ENCODE measurements at places on chromosomes 4 and X.

DNA sequence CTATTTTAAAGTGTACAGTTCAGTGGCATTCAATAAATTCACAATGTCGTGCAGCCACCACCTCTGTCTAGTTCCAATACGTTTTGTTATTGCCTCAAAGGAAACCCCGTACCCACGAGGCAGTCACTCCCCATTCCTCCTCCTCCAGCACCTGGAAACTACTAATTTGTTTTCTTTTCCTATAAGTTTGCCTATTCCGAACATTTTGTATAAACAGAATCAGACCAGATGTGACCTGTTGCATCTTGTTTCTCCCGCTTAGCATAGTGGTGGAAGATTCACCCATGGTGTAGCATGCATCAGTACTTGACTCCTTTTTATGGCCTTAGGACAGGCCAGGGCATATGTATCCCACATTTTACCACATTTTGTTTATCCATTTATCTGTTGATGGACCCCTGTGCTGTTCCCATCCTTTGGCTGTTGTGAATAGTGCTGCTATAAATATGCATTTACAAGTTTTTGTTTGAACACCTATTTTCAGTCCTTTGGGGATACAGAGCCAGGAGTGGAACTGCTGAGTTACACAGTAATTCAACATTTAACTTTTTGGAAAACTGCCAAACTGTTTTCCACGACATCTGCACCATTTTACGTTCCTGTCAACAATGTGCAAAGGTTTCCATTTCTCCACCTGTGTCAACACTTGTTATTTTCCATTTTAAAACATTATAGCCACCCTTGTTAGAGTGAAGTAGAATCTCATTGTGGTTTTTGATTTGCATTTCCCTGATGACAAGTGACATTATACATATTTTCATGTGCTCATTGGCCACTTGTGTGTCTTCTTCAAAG lies 57.8 kb upstream of the STX18 start:
- no peak for DNase-seq

GRCh38 chr4:70844180-70844579 lies 4.5 kb upstream of the GRSF1 start:
- DNase-seq = no peak

DNA sequence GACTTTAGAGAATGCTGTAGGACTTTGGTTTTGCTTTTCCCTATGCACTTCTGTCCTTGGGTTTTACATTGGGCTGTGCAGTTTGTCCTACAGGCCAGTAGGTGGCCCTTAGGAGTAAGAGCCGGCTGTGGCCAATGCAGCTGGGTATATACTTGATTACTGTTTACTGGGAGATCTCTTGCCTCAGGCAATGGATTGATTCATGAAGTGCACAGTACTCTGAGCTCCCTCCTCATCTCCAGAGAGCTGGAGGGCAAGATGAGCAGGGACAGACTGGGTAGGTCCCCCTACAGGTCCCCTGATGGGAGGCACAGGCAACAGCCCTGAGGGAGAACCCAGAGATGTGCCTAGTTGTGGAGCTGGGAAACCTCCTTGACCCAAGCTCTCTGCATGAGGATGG lies 103.8 kb upstream of the QRFPR start:
- DNase-seq = no peak

DNA sequence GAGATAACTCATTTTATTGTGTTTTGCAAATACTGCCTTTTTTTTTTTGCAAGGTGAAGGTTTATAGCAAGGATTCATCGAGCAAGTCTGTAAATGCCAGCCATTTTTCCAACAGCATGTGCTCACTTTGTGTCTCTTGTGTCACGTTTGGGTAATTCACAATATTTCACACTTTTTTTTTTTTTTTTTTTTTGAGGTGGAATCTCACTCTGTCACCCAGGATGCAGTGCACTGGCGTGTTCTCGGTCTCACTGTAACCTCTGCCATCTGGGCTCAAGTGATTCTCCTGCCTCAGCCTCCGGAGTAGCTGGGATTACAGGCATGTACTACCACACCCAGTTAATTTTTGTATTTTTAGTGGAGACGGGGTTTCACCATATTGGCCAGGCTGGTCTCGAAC lies 1.9 kb downstream of the RNF4 start:
- no peak for DNase-seq

DNA sequence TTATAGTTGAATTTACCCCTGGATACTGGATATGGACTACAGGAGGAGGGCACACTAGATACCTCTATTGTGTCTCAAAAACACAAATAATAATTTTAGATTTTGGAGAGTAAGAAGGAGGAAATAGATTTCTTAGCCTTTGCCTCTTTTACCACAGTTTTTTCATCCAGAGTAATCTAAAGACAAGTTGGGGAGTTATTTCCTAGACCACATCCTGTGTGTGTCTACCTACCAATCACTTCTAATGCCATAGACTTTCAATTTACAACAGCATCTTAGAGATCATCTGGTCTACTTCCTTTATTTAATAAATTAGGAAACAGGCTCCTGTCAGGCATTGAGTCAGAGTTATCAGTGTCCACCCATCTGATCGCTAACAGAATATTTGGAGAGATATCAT lies 191.5 kb downstream of the EDA start:
- no peak for DNase-seq

DNA sequence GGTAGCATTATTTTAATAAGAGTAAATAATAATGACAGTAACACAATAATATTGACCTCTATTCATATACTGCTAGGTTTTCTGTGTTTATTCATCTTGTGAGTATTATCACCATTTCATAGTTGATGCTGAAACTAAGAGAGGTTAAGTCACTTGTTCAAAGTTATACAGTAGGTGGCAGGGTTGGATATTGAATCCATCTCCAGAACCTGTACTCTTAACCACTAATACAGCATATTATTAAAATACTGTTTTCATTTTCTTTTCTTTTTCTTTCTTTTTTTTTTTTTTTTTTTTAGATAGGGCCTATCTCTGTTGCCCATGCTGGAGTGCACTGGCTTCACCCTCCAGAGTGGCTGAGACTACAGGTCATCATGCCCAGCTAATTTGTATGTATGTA lies 7.1 kb upstream of the ELF2 start:
- no peak for DNase-seq

DNA sequence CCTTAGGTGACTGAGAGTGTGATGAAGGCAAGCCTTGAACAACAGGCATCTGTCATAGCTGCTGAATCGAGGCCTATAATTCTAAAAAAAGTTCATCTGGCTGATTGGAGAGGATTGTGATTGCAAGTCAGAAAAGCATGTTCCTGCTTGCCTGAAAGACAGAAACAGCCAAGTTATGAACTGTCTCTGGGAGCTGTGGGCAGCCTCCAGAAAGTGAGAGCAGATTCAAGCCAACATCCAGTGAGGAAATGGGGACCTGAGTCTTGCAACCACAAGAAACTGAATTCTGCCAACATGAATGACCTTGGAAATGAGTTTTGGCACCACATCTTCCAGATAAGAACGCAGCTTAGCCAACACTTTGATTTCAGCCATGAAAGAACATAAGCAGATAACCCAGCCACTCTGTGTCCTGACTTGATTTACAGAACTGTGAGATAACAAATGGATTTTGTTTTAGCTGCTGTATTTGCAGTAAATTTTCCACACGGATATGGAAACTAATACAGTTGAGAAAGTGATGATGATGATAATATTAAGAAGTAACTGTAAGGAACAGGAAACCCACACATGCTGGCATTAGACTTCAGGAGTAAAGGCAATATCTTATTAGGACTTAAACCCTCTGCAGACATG lies 240.3 kb upstream of the NDST3 start:
- DNase-seq = no peak

Measured in left hindlimb (tissue), 1 donor.